KG1 (cell line): ENCODE measurements at places on chromosomes 6 and 20.

DNA sequence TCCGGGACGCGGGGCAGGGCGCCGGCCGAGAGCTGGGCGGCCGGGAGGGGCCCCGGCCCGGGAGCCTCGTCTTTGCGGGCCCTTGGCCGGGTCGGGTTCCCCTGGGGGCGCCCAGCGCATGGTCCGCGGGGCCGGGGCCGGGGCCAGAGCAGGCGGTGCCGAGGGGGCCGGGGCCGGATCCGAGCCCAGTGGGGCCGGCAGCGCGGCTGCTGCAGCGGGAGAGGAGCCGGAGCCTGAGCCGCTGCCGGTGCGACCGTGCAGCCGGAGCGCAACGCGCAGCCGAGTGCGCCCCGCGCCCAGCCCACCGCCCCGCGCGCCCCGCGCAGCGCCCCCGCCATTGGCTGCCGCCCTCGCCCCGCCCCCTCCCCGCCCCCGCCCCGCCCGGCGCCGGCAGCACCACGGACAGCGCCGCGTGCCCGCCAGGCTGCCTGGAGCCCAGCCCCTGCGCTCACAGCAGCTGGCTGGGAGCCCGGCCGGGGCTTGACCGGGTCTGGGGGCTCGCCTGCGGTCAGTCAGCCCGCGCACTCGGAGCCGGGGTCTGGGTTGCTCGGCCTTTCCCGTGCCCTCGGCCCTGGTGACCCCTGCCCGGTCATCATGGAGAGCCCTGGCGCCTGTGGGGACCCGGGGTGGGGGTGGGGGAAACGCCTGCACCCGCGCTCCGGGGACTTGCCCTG, at the start of gene HRH3:
TSS of gene HRH3 (minus strand) at position 287 of the 674 bp plus-strand sequence. CDS start 308 bp downstream, outside the sequence.
- DNase-seq = peak; percentile 12

- no peak for DNase-seq
Observed at GRCh38 chr6:120410586-120410985, 923.7 kb downstream of the TBC1D32 start.

- DNase-seq = peak; percentile 64
Observed at GRCh38 chr6:147530132-147531060, 21.9 kb downstream of the SAMD5 start.

DNA sequence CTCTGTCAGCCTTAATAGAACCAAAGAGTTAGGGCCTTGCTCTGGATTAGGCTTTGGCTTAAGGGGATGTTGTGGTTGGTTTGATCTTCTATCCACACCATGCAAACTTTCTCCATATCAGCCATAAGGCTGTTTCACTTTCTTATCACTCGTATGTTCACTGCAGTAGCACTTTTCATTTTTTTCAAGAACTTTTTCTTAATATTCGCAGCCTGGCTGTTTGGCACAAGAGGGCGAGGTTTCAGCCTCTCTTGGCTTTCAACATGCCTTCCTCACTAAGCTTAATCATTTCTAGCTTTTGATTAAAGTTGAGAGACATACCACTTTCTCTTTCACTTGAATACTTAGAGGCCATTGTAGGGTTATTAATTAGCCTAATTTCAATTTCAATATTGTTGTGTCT, 193.1 kb downstream of the NRN1 start:
- DNase-seq = no peak

DNA sequence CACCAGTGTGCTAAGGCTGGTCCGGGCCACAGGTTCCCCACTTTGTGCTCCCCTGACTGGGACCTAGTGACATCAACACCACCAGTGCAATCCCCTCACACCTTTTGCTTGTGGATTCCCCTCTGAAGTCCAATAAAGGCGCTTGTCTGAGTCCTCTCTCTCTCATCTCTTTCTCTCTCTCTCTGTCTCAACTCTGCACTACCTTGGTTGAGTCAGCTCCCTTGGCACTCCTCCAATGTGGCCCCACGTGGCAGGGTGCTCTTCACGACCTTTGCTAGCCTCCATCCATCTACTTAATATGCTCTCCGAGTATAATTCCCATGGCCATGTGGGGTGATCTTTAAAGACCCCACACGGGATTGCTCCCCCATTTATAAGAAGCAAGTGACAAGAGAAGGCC, 385.0 kb downstream of the CD83 start:
- DNase-seq = no peak

DNA sequence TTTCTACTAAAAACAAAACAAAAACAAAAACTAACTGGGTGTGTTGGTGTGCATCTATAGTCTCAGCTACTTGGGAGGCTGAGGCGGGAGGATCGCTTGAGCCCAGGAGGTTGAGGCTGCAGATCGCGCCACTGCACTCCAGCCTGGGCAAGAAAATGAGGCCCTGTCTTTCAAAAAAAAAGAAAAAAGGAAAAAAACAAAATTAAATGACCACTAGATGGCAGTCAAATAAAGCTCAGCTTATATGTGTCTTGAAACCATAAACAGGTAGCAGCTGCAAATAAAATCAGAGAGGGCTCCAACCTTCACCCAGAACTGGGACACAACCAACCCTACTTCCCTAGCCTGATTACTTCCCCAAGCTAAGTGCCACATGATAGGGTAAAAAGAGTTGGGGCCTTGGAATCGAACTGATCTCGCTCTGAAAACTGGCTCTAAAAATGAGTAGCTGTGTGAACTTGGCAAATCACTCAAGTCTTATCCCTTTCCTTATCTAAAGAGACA, 67.1 kb upstream of the ADGRF4 start:
- peak; percentile 68 for DNase-seq

GRCh38 chr20:58307270-58307669, 2.2 kb upstream of the RAB22A start:
- no peak for DNase-seq

DNA sequence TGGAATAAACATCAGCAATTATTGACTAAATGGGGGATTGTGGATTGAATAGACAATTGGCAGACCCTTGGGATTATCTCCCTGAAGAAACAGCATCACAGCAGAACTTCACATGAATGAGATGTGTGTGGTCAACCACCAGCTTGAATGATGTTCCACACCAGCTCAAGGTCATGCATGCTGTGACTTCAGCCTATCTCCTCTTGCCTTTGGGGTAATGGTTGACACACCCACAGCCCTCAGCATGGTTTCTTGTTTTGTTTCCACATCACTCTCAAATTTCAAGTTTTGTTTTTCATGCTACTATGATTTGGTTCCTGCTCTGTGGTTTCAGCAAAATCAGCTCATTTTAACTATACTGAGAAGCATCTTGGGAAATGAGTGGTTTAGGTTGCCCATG, 94.3 kb downstream of the PAK5 start:
- no peak for DNase-seq

GRCh38 chr6:33458676-33459075, 4.3 kb downstream of the ZBTB9 start:
- no peak for DNase-seq

DNA sequence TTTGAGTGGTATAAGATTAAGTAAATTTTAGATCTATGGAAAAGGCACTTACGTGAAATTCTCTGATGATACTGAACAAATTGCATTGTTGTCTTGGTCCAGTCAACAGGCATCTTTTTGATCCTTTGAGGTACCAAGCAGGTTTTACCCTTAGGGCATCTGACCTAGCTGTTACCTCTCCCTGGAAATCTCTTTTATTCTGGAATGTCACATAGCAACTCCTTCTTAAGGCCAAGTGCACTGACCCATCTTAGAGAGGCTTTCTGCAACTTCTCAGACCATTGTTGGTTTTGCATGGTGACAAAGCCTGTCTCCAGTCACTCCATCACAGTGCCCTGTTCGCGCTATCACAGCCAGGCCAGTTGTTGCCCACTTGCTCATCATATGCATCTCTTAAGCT, 42.0 kb downstream of the TPD52L1 start:
- DNase-seq = no peak

DNA sequence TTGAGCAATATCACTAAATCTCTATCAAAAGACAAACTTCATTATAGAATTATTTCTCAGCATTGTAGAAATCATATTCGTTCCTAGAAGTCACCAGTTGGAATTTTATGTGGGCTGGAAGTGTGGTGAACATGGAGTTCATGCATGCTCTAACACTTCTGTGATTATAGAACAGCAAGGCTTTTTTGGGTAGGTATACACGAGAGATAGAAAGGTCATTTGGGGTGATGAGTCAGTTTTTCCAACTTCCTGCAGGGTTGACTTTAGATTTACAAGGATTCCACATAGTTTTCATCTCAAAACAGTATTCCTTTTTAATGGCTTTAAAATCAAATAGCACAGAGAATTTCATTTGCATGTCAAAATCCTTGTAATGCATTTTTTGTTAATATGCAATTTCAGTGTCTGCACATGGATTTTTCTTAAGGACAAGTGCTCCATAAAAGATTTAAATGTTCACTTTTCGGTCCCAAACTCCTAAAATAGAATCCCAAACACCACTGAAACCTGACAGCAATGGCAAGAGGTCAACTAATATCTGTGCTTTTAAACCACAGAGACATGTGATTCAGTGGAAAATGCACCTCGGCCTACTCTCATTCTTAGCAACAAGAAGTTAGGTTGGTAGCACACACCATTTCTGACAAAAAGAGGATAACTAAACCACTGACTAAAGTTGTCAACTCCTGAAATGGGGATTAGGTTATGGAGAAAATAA, 211.0 kb downstream of the MOXD1 start:
- no peak for DNase-seq

DNA sequence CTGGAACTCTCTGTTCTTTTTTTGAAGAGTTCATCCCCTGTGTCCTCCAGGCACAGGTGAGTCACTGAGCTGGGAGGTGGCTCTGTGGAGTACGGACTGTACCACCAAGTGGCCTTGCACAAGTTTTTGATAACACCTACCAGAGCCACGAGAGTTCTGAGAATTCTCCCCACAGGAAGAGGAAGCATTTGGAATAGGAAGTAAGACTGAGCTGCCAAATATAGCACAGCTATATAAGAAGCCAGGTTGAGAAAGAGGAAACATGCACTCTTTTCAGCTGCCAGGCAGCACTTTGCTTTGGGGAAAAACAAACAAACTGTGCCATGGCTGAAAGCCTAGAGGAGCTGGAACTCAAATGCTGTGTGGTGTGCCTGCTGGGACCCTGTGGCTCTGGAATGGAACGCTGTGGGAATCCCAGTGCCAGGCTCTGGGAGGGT, 70.8 kb upstream of the RIPOR2 start:
- DNase-seq = peak; percentile 51

DNA sequence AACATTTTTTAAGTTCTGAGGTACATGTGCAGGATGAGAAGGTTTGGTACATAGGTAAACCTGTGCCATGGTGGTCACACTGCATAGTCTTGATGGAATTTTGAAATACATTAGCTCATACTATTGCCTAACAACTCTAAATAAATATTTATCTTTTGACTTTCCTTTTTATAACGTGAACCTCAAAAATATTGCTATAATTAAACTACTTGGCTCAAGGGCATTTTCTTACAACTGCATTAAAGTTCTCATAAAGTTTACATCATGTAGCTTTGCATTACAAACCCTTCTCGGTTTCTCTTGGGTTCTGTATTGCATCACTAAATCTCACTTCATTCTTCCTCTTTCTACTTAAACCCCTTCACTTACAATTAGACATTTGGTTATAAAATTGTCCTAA, 636.0 kb upstream of the PTCHD4 start:
- no peak for DNase-seq

DNA sequence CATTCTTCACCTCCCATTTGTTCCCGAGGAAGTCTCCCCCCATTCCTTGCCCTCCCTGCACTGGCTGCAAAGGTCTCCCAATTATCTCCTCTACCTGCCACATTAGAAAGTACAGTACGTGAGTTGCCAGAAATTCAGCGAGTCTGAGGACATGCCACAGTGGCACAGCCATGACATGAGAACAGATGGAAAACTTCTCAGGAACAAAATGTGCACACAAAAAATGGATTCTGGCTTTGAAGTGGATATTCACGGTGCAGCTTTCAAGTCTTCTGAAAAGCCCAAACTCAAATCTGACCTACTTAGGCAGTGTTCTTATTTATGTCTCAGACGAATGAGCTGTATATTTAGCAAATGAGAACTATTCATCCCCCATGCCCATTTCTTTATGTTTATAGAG, 269.1 kb upstream of the ARID1B start:
- no peak for DNase-seq

DNA sequence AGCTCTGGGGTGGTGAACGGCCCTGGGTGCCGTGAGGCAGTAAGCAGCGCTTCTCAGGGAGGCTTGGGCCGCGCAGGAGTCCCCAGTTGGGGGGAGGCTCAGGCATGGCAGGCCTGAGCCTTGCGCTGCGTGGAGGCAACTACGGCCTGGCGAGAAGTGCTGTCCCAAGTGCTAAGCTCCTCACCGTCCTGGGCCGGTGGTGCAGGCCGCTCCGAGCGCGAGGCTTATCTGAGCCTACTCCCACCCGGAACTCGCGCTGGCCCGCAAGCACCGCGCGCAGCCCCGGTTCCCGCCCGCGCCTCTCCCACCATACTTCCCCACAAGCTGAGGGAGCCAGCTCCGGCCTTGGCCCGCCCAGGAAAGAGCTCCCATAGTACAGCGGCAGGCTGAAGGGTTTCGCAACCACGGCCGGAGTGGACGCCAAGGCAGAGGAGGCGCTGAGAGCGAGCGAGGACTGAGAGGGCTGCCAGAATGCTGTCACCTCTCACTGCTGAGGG, 1.8 kb upstream of the WRNIP1 start:
- DNase-seq = no peak

DNA sequence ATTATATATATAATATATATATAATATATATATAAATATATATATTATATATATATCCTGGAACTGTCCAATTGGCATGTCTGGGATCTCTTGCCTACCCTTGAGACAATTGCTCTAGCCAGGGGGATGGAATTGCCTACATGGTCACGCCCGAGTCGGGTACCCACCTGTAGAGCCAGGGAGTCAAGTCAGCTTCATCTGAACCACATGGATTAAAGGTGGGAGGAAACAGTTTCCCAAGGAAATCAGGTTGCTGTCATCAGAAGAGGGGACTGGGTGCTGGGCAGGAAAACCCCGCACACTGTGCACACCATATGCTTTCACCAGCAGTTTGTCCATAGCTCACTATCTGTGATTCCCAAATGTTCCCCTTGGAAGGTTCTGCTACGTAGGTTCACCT, 252.5 kb upstream of the NOX3 start:
- no peak for DNase-seq

GRCh38 chr6:29974901-29975560, 32.7 kb downstream of the HLA-A start:
- no peak for DNase-seq

GRCh38 chr6:92687278-92687677, 732.1 kb downstream of the EPHA7 start:
- DNase-seq = no peak

DNA sequence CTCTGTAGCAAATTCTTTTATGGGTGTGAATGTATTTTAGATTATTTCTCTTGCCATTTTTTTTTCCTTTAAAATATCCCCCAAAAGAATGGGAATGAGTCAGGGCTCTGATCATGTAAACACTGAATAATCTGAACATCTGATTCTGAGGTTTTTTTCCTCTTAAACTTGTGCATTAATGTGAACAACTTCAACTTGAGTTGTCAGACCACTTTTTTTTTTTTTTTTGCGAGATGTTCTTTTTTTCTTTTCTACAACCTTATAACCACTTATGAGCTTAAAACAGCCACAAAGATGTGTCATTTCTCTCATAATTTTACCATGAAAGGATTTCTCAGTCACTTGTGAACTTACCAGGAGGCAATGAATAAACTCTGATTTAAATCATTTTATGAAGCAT, 85.3 kb downstream of the TBC1D7 start:
- DNase-seq = no peak
